Right renal cortex interstitium (tissue), 3 donors: ENCODE measurements at places on chromosomes 6 and 20.

DNA sequence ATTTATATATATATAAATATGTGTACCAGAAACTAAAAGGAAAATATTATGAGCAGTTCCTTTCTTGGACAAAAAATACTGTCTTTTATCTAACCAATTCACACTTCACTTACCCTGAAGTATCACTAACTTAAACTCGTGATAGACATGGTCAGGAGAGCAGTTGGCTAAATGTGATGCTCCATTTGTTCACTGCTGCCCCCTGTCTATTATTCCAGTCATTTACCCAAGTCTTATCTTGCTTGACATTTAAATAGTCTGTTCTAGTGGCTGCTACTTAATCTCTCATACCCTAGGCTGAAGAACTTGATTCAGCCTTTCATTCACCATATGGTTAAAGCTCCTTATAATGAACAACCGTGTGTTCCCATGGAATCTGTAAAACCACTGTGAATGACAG, 789.6 kb upstream of the EYS start:
- no peak for DNase-seq

- DNase-seq, result no peak
Measured at GRCh38 chr6:51199733-51200260, 381.1 kb downstream of the TFAP2B start.

DNA sequence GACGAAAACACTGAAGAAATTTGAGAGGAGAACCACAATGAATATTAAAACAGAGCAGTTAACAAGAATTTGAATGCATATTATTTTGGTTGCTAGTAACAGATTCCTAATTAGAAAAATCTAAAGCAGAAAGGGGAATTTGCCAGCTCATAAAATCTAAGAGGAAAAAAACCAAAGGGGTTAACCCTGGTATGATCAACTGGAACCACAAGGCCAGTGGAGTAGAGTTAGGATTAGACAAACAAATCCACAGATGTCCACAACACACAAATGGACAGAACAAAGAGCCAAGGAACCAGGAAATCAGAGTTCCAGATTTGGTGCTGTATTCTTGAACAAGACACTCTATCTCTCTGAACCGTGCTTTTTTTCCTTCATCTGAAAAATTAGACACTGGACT, 195.0 kb downstream of the TASP1 start:
- DNase-seq, result no peak

DNA sequence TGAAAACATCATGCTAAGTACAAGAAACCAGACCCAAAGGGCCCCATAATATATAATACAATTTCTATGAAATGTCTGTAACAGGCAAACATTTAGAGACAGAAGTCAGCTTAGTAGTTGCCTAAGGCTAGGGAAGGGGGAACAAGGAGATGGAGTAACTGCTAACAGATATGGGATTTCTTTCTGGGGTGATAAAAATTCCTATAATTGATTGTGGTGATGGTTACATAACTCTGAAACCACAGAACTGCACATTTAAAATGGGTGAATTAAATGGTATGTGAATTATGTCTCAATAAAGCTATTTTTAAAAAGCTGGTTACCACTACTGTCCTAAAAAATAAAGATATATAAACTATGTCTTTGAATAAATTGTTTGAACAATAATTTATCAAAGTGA, 3.2 kb downstream of the CEP162 start:
- DNase-seq, result no peak

GRCh38 chr6:153392156-153392555, 261.1 kb upstream of the RGS17 start:
- no peak for DNase-seq

DNA sequence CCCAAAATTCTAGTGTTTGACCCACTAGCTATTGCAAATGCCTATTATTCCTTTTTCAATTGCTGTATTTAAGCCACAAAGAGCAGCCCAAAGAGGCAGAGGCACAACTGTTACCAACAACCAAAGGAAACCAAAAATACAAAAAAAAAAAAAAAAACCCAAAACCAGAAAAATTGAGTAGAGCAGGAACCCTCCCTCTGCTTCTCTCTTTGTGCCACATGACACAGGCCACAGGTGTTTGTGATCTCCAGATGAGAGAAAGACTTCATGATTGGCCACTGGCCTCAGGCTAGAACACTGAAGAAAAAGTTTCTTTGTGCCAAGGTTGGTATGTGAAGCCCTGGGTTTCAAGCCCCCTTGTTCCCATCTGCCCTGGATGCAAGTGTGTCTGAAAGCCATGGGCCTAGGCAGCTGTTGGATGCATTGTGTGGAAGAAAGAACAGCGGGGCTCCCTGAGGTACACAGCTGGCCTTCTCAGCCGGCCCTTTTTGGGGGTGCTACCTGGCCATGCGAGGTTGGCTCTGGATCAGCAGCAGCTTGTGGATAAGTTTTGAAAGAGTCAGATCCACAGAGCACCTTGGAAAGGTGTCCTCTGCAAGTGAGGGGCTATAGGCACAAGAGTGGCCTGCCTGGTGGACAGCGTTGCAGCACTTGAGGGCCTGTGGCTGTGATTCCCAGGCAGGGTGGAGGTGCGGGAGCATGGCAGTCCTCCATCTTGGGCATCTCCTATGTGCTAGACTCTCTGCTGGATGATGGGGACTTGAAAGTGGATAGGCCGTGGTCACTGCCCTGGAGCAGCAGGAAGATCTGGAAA, 204.5 kb downstream of the ZDHHC14 start:
- DNase-seq, result no peak

DNA sequence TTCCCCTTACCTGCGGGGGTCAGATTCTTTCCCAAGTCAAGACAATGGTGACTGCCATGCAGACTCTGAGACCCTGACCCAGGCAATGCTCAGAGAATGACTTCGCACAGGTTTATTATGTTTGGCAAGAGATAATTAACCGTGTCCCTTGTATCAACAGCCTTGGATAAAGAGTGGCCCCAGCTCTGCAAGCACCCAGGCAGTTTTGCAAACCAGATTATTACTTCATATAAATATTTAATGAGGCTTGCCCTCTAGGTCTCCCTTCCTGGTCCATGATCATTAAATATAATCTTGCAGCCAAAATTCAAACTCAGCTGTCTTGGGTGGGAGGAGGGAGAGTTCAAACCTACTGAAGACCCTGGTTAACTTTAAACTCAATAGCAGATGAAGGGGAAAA, 156.5 kb downstream of the ANKRD60 start:
- DNase-seq, result no peak

DNA sequence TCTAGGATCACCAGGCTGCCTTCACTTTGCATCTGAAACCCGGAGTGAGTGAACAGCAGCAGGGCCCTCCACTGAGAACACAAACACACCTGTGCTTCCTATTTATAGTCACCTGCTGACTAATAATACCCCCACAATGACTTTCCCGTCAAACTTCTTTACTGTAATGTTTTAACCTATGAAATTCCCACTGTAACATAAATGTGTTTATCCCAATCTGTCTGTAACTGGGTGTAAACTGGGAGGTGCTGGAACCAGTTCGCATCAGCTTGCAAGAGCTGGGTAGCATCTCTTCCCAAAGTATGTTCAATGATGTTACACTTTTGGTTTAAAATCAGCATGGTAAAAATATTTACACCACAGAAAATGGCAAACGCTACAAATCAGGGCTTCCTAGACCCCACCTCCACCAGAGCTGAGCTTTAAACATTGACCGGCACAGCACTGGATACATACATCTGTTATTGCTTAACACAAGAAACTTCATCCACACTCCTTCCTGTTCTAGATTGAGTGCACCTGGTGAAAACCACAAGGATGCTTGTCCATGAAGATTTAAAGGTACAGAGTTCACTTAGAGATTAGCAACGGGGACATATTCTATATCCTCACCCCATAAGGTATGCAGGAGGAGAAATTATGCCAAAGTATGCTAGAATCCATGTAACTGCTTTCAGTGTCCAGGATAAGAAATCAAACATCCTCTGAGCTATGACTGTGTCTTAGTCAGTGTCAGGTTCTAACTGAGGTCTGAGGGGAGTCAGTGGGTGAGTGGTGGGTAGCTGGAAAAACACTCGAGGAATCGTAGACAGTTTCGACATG, 79.0 kb downstream of the ALDH8A1 start:
- no peak for DNase-seq

DNA sequence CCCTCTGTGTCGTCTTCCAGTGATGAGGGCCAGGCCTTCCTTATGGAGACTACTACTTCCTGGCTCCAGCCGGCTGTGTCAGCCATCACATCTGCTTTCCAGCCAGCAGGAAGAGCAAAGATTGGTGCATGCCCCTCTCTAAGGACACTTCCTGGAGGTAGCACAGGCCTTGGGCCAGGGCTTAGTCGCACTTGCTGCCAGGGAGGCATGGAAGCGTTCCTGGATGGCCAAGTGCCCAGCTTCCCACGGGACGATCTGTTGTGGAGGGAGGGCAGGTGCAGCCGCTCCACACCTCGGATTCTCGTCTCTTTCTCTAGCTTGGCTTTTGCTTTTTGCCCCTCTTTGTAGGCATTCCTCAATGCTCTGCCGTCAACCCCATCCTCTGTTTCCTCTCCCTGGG, 11.9 kb downstream of the ERMARD start:
- DNase-seq, result no peak

GRCh38 chr20:23510000-23510590, 19.2 kb downstream of the CST8 start:
- DNase-seq, result no peak

DNA sequence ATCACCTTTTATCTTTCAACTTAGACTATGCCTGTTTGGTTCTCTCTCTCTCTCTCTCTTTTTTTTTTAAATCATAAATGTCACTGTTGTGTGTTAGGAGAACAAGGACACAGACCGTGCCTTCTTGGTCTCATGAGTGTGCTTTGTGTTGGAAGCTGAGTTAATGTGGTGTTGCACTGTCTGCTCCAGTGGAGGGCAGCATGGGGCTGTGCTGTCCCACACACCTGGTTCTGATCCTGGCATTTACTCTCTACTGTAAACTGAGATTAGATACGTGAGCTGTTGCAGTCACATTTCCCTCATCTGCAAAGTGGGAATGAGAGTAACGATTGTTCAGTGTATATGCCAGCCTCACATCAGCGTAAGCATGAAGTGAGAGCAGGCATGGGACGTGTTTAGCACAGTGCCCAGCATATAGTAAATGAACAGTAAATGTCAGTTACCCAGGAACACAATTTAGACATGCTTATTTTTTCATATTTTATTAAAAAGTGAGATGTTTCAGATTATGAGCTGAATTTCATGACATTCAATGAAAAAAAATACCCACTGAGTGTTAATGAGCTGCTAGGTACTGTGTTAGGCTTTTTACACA, 161.1 kb downstream of the FARS2 start:
- no peak for DNase-seq

DNA sequence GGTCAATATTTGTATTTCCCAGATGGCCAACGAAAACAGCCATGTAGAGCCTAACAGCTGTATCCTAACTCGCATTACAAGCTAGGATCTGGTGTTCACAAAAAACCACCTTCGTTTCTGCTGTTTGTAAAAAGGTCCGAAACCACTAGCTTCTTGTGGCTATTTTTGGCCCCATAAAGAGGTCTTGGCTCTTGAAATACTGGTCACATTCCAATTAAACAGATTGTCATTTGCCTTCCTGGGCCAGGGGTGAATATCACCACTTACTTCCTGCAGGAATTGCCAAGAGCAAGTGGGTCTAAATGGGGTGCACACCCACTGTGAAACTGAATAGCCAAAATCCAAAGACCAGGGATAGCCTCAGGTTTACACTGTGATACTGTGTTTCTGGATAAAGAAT, 48.2 kb downstream of the TSHZ2 start:
- no peak for DNase-seq

- DNase-seq, result no peak
Measured at GRCh38 chr6:75220357-75220756, 14.5 kb upstream of the COL12A1 start.

- no peak for DNase-seq
Measured at GRCh38 chr6:110786696-110787095, 28.6 kb downstream of the CDK19 start.

GRCh38 chr6:26284537-26285142, 80.4 kb upstream of the BTN3A2 start:
- DNase-seq, result no peak

GRCh38 chr6:43016176-43016942, 2.3 kb downstream of the KLHDC3 start:
- no peak for DNase-seq

DNA sequence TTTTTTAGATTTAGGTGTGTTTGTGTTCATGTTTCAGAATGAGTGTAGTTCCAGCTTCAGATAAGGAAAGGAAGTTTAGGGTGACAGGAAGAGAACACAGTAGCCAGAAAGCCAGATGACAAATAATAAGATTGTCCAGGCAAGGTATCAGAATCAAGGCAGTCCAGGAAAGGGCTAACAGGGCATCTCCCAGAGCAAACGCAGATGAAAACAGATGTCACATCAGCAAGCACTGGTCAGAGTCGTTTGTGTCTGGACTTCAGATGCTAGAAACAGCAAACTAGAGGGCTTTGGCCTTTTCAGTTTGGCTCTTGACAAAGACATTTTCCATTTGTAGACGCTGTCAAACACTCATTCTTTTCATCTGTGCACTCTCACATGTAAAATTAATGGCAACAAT, 65.5 kb downstream of the VIP start:
- no peak for DNase-seq

- no peak for DNase-seq
Measured at GRCh38 chr6:138620630-138621029, 121.3 kb upstream of the NHSL1 start.

GRCh38 chr6:105757512-105758200, 328.5 kb upstream of the PRDM1 start:
- no peak for DNase-seq

DNA sequence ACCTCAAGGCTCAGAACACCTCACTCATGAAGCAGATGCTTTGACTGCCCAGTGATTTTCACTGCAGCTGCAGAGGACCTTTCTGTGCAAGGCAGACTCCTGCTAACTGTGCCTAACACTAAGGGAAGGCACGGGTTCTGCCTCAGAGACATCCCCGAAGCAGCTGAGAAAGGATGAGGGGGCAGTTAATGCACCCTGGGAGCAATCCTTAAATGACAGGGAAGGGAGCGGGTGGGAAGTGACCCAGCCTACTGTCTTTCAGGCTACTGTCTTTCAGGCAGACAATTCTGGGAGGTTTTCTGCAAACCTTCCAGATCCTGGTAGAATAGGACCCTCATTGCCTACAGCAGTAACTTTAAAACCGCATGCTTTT, 55.3 kb downstream of the NDUFAF5 start:
- no peak for DNase-seq

- DNase-seq, result no peak
Measured at GRCh38 chr6:156557251-156557910, 219.8 kb upstream of the ARID1B start.

DNA sequence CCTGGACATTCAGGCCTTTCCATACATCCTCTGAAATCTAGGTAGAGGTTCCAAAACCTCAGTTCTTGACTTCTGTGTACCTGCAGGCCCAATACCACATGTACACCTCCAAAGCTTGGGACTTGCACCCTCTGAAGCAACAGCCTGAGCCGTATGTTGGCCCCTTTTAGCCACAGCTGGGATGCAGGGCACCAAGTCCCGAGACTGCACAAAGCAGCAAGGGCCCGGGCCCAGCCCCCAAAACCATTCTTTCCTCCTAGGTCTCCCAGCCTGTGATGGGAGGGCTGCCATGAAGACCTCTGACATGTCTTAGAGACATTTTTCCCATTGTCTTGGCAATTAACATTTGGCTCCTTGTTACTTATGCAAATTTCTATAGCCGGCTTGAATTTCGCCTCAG, 107.4 kb upstream of the FRMD1 start:
- no peak for DNase-seq

- DNase-seq, result no peak
Measured at GRCh38 chr20:60214901-60215815, 256.9 kb downstream of the CDH26 start.
